ENCODE measurements at places on chromosomes 4 and X.

- no peak for DNase-seq
Measured at GRCh38 chr4:153765894-153766293, 6.1 kb upstream of the RNF175 start.

GRCh38 chr4:27873596-27873995 lies 1013.0 kb downstream of the STIM2 start:
- DNase-seq = no peak

GRCh38 chr4:148258535-148258934 lies 183.7 kb downstream of the NR3C2 start:
- DNase-seq = no peak

- no peak for DNase-seq
Measured at GRCh38 chr4:10554121-10554520, 96.9 kb upstream of the ZNF518B start.

- DNase-seq = no peak
Measured at GRCh38 chr4:2416564-2417225, 1.8 kb downstream of the ZFYVE28 start.

- no peak for DNase-seq
Measured at GRCh38 chr4:3781193-3781886, 15.2 kb downstream of the ADRA2C start.

Measured in activated gamma-delta T cell (primary cell).